NCI-H1417 treated with DMSO at 0.1 percent for 48 hours (cell line): ENCODE measurements at places on chromosomes 4 and X.

DNA sequence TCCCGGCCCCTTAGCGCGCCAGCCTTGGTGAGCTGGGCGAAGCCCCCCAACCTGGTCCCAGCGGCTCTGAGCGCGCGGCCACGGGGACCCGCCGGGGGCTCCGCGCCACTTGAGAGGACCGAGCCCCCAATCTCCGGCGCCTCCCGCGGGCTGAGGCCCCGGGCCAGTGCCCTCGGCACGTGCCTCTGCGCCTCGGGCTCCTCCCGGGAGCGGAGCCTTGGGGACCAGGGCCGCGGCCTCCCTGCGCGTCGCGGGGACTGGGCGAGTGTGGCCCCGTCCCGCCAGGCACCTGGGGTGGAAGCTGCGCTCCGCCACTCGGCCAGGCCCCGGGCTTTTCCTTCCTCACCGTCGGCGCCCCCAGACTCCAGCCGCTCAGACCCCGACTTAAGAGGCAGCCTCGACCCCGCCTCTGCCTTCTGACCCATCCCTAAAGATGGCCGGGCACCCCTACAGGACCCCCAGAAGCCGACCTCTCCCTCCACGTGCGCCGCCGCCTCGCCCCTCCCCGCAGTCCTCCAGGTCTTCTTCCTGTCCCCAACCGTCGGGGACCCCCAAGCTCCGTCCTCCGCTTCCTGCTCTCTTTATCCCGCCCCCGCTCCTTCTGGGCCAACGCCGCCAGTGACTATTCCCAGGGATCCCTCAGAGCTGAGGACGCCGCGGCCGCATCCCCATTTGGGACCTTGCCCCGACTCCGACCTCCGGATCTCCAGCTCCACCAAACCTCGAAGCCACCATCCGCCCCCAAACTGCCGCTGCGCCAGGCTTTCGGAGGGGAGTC is 752 bp downstream of the ERAS start:
- no peak for DNase-seq

DNA sequence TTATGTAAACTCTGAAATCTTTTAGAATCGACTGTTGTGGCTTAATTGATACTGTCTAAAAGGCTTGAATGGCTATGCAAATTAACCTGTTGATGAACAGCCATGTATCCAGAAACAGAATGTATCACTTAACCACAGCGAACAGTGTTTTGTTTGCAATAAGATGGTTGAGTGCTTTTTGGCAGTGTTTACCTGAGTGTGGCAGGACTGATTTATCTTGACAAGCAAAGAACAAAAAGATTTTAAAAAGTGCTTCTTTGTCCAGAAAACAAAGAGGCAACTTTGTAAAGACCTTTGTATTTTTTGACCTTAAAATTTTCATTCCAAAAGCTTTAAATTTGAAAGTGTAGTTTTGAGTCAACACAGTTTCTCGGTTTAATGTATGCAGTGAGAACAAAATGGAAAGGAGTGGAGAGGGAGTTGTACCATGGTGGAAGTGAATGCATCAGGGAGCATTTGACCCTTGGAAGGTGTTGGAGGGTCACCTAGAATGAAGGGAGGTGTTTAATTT is 18.0 kb downstream of the ARHGAP10 start:
- no peak for DNase-seq

GRCh38 chrX:44873415-44874276 is 658 bp downstream of the KDM6A start:
- DNase-seq = no peak

DNA sequence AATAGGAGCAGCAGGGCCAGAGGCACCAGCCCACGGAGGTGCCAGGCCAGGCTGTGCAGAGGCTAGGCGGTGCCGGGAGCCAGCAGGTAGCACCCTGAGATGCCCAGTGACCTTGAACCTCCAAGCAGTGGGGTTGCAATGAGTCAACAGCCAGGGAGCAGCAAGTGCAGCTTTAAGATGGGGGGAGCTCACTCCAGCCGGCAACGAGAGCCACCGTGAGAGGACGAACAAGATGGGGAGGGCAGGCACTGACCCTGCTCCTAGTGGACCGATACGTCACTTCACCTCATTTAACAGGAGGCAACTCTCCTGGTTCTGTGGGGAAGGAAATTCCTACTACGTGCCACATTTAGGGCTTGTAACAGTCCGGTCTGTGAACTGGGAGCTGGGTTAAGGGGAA is 4.8 kb downstream of the LETM1 start:
- DNase-seq = no peak

DNA sequence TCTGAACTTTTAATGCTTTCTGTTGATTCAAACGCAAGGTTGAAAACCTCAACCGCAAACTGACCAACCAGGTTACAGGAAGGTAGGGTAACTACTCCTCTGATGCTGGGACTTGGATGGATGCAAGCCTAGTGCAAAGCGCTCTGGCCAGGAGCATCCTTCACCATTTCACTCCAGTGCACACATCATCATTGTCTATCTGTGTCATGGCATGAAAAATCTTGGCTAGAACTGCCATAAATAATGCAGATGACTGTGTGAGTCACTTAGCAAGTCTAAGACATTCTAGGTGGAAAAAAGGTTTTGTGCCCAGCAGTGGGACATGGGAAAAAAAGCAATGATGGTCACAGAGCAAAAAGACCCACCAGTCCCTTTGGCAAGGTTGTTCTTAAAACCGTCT is 10.9 kb downstream of the ADGRA3 start:
- DNase-seq = no peak

- DNase-seq = no peak
Observed at GRCh38 chr4:107006218-107006617, 29.9 kb downstream of the DKK2 start.

DNA sequence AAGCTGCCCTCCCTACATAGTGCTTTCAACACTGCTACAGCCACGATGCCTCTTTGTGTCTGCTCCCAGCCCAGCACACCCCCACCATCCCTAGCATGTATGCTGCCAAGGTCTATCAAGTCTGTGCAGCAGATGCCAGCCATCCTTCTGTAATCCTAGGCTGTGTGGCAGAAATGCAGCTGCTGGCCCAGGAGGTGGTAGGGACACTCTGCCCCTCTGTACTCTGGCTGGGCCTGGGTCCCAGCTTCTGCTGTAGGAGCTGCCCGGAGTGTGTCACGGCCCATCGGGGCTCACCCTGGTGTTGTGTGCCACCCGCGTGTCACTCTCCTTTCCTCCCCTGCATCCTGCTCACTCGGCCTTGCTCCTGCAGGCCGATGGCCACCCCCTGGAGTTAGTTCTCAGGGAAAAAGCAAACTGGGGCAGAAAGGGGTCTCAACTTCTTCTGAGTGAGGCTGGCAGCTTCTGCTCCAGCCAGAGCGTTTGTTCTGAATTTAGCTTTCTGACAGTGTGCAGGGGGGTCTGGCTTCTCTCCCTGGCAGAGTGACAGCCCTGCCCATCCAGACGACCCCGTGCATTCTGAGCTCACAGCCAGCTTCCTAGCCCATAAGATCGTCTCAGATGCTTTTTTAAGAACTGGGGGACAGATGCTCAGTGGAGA is 22.7 kb downstream of the PSAPL1 start:
- DNase-seq = no peak

- DNase-seq = no peak
Observed at GRCh38 chr4:21811565-21811964, 137.0 kb downstream of the KCNIP4 start.

DNA sequence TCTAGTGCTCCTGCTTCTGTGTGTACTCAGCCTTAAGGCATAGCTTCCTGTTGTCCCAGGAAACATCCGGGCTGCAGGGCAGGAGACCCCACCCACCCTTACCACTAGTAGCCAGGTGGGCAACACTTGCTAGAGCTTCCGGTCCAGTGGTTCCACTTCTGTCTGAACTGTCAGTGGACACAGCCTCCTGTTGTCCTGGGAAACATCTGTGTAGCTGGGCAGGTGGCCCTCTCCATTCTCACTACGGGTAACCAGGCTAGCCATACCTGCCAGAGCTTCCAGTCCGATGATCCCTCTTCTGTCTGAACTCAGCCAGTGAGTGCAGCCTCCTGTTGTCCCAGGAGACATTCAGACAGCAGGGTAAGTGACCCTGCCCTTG is 372.2 kb downstream of the INPP4B start:
- no peak for DNase-seq

DNA sequence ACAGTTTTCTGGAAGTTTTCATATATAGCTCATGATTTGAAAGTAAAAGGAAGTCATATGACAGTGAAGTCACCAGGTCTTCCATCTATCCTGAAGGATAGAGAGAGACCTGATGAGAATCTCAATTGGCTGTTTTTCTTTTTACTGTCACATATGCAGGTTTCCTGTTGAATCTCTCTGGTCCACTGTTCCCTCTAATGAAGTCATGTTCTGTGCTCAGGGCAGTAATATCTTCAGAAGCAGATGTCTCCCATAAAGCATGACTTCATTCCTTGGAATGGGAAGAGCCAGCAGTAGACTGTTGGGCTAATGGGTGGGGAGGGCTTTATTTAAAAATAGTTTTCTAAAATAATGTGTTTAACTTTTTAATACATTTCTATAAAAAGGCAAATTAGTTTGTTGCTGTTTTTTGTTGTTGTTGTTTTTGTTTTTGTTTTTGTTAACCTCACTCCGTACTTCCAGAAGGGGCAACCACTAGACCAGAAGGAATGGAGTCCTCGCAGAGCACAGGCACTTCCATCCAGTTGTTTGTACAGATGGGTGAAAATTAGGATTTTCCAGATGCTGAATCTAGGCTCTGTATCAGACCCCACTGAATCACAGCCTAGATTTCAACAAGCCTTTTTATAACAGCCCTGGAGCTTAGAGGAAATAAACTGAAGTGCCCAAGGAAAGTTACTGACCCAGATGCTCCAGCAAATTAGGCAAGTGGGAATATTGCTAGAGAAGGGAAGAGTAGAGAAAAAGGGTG is 54.2 kb downstream of the AWAT2 start:
- DNase-seq = no peak

- DNase-seq = no peak
Observed at GRCh38 chr4:159240046-159240445, 137.2 kb downstream of the RAPGEF2 start.

DNA sequence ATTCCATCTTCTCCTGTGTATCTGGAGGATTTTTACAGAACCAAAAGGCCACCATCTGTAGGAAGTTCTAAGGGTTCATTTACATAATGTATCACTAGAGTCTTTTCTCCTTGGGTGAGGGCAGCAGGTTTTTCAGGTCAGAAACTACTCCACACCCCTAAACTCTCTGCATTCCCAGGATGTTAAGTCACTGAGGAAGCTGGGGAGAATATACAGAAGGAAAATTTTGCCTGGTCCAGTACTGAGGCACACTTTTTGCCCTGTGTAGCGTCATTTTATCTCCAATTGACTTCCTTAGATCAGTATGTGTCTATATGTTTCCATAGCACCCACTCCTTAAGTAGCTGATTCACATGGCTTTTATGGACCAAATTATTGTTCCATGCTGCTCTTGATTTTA is 17.0 kb downstream of the XKRX start:
- DNase-seq = no peak

DNA sequence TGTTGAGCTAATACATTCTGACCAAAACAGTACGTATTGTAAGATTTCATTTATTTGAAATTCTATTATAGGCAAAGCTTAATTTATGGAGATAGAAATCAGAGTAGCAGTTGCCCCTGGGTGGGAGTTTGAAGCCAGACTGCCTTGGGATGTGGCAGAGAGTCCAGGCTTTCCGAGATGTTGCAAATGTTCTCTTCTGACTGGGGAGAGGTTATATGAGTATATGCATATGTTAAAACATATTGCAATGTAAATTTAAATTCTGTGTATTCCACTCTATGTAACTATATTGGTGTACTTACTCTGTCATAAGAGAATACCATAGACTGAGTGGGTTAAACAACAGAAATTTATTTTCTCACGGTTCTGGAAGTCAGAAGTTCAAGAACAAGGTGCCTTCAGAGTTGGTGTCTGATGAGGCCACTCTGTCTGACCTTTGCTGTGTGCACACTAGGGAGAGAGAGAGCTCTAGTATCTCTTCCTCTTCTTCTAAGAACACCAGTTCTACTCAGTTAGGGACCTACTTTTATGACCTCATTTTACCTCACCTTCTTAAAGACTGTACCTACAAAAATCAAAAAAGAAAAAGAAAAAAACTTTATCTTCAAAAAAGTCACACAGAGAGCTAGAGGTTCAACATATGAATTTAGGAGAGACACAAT is 299.3 kb upstream of the HS3ST1 start:
- DNase-seq = no peak

DNA sequence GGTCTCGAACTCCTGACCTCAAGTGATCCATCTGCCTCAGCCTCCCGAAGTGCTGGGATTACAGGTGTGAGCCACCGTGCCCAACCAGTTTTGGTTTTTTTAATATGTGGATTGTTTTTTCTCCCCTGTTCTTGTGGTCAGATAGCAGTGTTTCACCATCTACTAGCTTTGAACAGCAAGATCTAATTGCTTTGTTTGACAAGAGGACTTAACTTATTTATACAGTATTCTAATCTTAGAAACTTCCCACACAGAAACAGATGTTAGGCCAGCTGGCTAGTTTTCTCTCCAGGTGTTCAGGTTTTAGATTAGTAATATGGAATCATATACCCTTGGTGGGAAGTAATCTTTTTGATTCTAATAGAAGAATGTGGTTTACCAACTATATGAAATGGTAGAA is 12.9 kb downstream of the ING2 start:
- DNase-seq = no peak

- DNase-seq = no peak
Observed at GRCh38 chr4:84877051-84877833, 89.2 kb downstream of the WDFY3 start.

DNA sequence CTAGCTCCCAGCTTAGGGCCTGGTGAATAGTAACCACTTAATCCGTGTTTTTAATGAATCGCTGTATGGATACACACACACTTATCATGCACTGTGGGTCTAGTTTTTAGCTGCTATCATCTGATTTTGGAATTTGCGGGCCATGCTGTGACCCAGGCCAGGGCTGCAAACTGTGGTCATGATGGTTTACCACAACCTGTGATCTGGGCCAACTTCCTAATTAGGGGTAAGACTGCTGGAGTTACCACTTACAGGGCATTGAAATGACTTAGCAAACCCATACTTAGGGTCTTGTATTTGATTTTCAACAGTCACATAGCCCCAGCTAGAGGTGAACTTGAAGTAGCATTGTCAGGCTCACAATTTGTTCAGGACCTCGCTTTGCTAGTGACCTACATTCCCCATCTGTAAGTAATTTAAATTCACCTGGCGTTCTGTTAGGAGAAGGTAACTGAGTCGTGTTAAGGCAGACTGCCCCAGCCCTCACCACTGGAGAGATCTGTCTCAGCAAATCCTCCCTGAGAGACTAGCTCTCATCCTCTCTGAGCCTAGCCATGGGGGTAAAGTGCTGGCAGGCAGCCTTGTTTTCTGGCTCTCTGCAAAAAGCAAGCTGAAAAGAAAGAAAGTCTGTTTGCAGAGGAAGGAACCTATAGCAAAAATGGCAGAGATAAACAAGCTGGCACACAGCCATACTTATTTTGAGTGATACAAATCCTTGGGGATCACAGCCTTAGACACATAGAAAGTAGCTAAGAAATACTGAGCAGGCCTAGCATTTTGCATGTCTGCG is 33.8 kb upstream of the EGFL6 start:
- no peak for DNase-seq
